ENCODE measurements at places on chromosomes 4 and X.

DNA sequence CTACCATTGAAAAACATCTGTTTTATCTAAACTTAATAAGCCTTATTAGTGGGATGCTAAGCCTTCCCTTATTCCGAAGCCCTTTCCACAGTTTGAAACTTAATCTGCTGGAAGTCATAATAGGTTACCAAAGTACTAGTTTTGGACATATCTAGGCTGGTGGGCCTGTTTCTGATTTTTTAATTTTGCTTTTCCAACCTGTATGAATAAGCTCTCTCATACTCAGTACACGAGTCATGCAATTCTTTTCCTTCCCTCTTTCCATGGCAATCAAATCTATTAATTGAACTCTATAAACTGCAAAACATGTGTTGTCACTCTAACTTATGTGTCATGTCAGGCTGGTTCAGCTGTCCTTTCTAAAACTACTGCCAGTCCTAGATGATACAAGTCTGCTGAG, 91.0 kb downstream of the AMMECR1 start:
- no peak for DNase-seq

- DNase-seq: no peak
These were observed 9.4 kb downstream of the ATRX start for GRCh38 chrX:77776659-77777058.

- DNase-seq: no peak
These were observed 756.1 kb downstream of the SH3BGRL start for GRCh38 chrX:81957900-81958545.

- DNase-seq: peak; percentile 94
These were observed 93.7 kb upstream of the TRPC3 start for GRCh38 chr4:122045533-122045932.

GRCh38 chr4:161010227-161010626, 1153.6 kb downstream of the FSTL5 start:
- DNase-seq: no peak

DNA sequence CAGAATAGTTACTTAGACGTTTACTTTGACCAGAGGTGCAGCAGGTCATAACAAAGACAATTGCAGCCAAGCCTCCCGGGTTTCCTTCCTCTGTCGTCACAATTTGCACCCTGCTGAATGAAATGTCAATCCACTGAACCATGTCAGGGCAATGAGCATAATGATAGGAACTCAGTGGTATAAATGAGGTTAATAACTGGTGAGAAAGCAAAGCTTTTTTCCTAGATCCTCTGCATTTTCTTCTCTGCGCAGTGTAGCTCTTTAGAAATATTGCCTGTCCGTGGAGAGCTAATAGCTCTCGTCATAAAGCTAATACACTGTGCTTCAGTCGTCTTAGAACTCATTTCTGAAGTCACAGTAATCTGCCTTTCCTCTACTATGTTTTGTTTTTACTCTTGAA, 1960.1 kb upstream of the ADGRL3 start:
- DNase-seq: no peak

All from HFFc6 (cell line).